NCI-H446 (cell line): ENCODE measurements at places on chromosomes 4 and X.

GRCh38 chr4:26858035-26858918 lies 2.4 kb upstream of the STIM2 start:
- DNase-seq = no peak

- no peak for DNase-seq
Measured at GRCh38 chr4:7166237-7166636, 26.1 kb upstream of the SORCS2 start.

GRCh38 chrX:9646471-9647224 lies 119.0 kb downstream of the GPR143 start:
- DNase-seq = no peak

DNA sequence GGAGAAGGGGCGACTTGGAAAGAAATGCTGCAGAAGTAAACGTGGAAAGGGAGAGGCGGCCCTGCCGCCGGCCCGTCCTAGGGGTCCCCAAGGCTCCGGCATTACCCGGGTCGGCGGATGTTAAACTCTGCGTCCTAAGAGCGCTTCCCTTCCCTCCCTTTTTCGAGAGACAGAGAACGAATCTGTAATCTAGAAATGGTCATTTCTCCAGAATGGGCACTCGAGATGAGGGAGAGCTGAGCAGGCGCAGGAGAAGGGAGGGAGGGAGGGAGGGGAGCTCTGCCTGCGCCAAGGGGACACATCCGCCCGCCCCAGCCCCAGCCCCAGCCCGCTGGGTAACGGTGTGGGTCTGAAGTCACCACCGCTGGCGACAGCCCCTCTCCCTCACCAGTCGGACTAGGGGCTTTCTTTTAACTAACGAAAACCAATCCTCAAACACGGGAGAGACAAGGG lies 1.7 kb downstream of the HCFC1 start:
- DNase-seq = no peak

DNA sequence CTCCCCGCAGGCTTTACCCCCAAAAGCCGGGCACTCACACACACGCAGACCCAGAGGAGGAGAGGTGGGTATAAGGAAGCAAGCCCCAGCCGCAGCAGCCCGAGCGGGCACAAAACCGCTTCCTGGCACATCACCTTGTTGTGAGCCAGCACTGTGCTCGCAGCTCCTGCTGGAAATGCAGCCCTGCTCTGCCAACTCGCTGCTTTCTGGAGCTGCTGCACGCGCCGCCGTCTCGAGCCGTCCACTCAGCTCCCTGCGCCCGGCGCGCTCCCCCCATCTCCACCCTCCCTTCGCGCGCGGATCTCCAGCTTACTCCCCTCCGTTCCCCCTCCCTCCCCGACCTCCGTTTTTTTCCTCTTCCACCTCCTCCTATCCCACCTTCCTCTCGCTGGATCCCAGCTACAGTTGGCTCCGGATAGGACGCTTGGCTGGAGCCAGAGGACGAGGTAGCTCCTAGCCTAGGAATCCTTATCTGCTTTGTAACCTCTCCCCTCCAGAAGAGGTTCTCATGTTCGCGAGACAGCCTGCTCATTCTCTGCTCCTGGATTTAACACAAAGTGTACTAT lies at the start of gene SPOCK3:
TSS of gene SPOCK3 (minus strand) at position 179 of the 566 bp plus-strand sequence.
- peak; percentile 62 for DNase-seq

- no peak for DNase-seq
Measured at GRCh38 chrX:102155806-102156179, at the start of gene BEX5. TSS of gene BEX5 (minus strand) at chrX:102155977. CDS start at chrX:102154265, 1,712 bp downstream.
